RPMI8226 (cell line): ENCODE measurements at places on chromosomes 6 and 20.

GRCh38 chr20:50397058-50397457 is 113.1 kb upstream of the PTPN1 start:
- no peak for DNase-seq

GRCh38 chr6:159461998-159462397 is 231.0 kb downstream of the SOD2 start:
- DNase-seq = no peak

DNA sequence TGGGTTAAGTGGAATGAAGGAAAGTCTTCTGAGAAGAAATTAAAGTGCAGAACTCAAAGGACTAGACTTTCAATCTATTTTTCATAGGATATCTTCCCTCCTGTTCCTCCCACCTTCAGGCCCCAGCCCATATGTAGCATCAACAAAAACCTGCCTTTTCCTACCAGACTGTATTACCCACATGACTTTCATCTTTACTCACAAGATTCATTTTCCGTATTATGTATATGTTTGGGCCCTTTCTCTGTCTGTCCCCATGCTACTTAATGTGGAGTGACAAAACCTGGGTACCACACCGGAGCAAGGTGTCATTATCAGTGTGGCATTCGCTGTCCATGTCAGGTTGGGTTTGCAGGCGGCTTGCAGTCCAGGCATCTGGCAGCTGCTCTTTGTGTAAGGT is 18.8 kb upstream of the CNR1 start:
- DNase-seq = no peak

- no peak for DNase-seq
Observed at GRCh38 chr20:15515691-15516090, 1057.6 kb downstream of the KIF16B start.

GRCh38 chr6:101543796-101544195 is 150.3 kb downstream of the GRIK2 start:
- DNase-seq = no peak

DNA sequence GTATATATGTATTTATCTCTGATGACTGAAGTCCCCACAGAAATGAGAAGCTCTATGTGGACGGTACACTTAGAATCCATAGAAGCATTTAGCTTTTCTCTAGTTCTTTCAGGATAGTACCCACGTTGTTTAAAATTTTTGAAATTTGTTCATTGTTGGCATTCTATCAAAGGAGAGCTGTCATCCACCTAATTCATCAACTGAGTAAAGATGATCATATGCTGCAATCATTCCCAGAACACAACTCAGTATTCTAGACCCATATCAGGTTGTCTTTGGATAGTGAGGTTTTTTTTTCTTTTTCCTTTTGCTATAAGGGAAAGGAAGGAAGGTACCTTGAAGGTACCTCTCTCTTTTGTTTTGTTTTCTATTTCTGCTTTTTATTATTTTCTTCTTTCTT is 9.3 kb downstream of the SERAC1 start:
- no peak for DNase-seq

DNA sequence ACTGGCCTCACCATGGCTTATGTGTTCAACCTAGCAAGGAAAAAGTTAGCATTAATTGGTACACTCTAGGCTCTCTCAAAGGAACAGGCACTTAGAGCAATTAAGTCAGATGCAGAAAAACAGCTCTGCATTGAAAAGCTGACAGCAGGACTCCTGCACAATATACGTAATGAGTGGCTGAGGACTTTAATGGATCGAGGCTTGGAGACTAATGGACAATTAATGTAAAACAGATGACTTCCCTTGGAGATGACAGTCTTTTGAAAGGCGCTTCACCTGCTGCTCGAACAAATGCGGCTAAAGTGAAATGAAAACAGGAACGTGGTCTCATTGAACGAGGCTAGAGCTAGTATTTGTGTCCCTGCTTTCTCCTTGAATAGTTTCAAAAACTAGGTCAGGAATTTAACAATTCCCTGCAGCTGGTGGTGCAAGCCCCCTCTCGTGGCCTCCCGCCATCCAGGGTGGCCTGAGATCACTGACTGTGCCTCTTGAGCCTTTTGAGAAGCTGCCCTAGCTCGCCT is 137.1 kb downstream of the ELOVL4 start:
- no peak for DNase-seq

GRCh38 chr6:158081657-158081935 is 86.5 kb downstream of the SERAC1 start:
- no peak for DNase-seq

- no peak for DNase-seq
Observed at GRCh38 chr6:150546457-150546856, 53.2 kb upstream of the PLEKHG1 start.

GRCh38 chr6:20791944-20792343 is 257.7 kb downstream of the CDKAL1 start:
- no peak for DNase-seq

DNA sequence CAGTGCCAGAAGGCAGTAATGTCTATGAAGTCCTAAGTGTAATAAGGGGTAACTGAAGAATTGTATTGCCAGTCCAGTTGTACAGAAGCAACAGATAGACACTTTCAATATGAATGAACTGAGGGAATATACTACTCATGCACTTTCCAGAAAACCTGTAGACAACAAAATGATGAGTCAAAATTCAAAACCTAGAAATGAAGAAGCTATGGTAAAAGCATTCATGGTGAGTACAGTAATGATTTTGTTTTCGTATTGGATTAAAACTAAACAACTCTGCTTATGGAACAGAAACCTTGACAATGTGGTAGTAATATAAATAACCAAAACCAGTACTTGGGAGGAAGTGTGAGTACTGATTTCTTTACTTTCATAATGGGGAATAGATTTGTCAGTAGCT is 35.0 kb downstream of the ARMC2 start:
- DNase-seq = no peak

DNA sequence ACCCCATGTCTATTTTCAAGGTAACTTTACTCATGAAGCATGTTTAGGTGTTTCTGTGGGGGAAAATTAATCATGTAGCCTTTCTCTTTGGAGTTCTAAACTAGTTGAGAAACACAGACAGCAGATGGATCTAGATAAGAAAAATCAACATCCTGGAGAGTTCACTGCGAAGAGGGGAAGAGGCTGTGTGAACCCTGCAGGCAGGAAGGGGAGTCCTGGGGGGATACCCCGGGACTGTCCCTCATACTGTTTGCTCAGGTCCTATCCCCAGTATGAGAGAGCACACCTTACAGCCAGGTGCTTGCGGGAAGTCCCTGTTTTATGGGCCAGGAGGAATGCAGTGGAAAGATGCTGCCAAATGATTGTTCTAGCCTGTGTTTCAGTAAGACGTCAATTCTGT is 32.7 kb downstream of the CHMP4B start:
- no peak for DNase-seq

DNA sequence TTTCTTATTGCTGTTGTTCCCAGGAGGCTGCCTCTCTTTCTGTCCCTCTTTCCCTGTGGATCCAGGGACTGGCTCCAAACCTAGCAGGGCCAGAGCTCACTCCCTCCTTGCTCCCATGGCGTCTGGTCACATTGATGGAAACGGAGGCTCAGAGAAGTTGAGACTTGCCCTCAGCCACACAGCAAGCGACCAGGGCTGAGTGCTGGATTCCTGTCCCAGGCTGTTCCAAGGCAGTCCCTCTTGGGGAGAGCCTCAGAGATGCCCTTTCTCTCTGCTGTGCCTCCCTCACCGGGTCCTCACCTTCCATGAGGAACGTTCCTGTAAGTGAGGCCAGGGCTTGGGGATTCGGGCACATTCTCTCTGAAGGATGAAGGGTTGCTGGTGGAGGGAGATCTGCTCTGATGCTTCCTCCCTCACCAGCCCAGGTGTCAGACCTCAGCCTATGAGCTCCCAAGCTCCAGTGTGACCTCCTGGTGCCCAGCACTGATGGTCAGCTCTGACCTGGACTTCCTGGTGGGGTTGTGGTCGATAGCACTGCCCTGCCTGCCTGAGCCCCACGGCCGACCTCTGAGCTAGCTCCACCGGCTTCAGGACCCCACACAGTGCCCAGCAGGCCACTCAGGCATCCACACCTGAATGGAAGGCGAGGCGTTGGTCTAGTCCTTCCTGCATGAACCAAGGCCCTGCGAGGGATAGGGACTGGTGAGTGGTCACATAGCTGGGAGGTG is 26.8 kb downstream of the SUN5 start:
- DNase-seq = no peak

DNA sequence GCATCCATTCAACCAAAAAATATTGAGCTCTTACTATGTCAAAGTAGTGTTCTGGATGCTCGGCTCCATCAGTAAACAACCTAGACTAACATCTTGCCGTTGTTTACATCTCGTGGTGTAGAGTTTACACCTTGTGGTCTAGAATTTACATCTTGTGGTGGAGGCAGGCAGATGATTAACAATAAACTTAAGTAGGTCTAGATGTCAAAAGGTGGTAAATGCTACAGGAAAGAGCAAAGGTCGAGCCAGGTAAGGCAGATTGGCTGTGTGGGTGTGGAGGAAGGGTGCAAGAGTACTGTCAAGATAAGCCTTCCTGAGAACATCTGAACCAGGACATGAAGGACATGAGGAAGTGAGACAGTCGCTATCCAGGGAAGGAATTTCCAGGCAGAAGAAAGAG is 88.4 kb upstream of the ESR1 start:
- DNase-seq = no peak

GRCh38 chr6:26157251-26158075 is 70.2 kb downstream of the HFE start:
- peak; percentile 95 for DNase-seq

DNA sequence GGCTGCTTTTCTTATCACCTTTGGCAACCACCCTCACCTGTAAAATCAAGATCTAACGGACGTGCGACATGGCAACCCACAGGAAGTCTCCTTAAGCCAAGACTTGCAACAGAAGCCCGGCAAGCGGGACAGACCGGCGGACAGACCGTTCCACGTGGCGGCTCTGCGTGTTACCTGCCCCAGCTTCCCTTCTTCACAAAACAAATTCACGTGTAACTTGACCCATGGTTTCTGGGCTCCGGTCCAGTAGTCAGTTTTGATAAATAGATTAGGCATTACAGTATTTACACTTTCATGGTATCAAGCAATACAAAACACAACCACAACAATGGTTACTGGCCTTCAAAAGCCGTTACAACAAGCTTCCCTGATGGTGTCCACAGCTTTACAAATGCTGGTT is 133.8 kb downstream of the PRND start:
- DNase-seq = no peak

- peak; percentile 11 for DNase-seq
Observed at GRCh38 chr6:88538130-88538706, 372.1 kb upstream of the CNR1 start.

GRCh38 chr6:12560315-12560714 is 156.3 kb upstream of the PHACTR1 start:
- no peak for DNase-seq

DNA sequence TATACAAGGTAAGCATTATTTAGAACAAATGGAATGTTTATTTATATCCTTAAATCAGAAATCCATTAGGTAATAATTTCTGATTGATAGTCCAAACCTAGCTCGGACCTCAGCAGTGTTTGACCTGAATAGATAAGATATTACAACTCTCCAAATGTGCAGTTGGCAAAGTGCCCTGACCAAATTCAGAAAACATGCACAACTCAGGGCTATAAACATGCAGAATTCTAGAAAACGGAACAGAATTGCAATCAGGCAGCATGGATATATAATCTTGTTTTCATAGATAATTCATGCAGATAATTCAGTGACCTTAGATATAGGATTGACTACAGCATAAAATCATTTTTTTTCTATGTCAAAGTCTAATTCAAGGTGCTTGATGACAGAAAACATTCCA is 626.6 kb upstream of the CITED2 start:
- no peak for DNase-seq

- no peak for DNase-seq
Observed at GRCh38 chr20:63403403-63404105, 42.4 kb upstream of the CHRNA4 start.

DNA sequence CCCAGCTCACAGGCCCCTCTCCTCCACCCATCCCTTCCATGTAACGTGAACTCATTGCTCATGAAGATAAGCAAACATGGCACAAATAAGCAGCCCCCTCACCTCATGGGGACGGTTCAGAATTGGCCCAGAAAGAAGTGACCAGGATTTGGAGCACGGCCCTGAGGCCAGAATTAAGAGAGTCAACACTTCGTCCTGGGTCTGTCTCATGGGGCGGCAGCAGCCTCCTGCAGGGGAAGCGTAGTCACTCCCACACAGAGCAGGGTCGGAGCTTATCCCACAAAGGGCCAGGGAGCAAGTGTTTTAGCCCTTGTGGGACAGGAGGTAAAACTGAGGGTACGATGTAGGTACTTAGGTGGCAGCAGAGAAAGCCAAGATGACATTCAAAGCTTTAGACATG is 28.6 kb upstream of the DACT2 start:
- DNase-seq = no peak
